Stimulated activated CD8-positive, alpha-beta memory T cell treated with anti-CD3 and anti-CD28 coated beads, Interleukin-2, amount 100 ng/mL, for 48 hours (primary cell): ENCODE measurements at places on chromosomes 5 and 9.

DNA sequence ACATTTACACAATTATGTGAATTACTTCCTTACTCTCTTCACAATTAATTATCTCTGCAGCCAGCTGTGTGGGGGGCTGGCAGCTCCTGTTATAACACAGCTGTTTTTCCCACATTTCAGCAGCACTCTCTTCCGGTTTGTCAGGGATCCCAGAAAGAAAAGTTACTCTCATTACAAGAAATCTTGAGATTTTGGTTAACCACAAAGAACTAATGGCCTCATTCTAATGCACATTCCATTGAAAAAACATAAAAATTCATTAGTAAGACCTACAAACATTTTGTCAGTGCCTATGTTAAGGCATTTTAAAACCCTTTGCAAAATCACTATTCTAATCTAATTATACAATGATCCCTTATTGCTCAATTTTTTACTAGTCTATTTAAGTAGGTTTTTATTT lies 64.1 kb downstream of the PDE4D start:
- no peak for DNase-seq

DNA sequence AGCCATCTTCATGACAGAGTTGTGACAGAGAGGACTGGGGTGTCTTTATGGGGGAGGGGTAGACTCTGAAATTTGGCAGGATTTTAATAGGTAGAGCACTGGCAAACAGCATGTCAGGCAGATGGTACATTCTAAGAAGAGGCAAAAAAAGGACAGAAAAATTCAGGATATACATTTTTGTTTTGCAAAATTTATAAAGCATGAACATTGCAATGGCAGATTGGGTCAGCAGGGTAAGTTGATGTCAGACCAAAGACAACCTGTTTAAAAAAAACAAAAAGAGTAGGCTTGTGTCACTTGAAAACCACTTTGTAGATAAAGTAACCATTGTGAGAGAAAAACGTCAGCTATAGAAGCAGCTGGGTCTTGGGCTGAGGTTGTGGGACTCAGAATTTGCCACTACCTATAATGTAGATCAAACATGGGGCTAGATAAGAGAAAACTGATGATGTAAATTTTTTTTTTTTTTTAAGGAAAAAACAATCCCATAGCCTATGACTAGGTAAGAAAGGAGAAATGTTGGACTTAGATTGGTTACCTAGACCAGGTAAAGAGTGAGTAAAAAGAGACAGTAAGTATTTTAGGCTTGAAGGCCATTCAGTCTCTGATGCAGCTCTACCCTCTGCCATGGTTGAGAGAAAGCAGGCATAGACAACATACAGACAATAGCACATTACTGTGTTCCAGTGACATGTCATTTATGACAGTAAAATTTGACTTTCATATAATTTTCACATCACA lies 8.3 kb downstream of the CAMK4 start:
- DNase-seq, result no peak

DNA sequence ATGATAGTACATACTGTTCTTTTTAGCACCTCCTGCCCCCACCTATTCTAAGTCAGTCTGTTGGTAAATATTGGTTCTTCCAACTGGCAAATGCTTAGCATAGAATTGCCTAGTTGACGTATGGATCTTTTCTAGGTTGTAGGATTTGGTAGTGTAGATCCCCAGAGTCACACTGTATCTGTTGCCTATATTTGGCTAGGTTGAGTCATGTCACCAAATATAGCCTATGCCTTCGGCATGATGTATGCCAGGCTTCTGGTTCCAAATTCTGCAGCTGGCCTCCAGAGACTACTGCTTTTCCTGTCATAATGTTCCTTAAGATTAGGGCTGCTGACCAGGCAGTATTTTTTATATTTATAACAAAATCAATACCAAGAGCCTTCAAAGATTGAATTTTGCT lies 38.2 kb downstream of the CPEB4 start:
- no peak for DNase-seq

DNA sequence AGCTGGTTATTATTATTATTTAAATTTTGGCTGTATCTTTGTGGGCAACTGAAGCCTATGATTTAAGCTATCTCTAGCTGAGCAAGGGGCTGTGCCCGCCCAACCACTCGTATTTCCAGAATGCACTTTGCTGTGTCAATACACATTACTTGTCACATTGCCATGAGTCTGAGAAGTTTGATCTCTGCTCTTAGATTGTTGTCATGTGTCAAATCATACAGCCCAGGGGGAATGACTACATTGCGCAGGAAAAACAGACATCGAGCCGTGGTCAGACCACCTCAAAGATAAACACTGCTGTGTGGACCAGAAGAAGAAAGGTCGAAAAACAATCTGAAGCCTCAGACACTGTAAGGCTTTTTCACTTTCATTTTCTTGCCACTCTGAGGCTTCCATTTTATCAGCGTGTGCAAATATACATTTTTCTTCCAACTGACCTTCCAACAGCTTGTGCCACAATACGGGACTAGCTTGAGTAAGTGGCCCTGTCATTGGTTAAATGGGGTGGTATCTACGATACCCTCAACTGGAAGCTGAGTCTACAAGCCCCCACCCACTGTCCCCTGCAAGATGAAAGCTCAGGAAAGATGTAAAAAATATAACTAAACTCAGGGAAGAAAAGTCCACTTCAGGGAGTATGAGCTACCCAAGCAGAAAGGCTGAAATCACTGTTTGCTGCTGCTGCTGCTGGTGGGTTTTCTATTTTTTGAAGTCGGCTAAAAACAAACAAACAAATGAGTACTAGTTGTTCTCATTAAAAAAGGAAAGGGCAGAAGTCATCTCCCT lies 603.0 kb downstream of the BNC2 start:
- DNase-seq, result no peak

DNA sequence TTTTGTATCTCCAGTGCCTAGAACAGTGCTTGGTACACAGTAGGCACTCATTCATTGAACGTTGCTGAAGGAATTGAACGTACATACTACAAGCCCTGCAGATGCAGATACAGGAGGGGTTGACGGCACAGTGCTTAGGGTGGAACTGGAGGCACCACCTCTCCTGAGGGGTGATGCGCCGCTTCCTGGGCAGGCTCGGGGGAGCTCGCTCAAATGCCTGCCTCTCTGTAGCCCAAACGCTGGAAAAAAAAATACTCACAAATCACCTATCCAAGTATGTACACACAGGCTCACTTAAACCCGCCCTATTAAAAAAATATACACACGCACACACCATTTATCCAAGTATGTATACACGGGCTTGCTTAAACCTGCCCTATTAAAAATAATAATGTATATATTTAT lies 536 bp upstream of the COMMD10 start:
- DNase-seq, result no peak

DNA sequence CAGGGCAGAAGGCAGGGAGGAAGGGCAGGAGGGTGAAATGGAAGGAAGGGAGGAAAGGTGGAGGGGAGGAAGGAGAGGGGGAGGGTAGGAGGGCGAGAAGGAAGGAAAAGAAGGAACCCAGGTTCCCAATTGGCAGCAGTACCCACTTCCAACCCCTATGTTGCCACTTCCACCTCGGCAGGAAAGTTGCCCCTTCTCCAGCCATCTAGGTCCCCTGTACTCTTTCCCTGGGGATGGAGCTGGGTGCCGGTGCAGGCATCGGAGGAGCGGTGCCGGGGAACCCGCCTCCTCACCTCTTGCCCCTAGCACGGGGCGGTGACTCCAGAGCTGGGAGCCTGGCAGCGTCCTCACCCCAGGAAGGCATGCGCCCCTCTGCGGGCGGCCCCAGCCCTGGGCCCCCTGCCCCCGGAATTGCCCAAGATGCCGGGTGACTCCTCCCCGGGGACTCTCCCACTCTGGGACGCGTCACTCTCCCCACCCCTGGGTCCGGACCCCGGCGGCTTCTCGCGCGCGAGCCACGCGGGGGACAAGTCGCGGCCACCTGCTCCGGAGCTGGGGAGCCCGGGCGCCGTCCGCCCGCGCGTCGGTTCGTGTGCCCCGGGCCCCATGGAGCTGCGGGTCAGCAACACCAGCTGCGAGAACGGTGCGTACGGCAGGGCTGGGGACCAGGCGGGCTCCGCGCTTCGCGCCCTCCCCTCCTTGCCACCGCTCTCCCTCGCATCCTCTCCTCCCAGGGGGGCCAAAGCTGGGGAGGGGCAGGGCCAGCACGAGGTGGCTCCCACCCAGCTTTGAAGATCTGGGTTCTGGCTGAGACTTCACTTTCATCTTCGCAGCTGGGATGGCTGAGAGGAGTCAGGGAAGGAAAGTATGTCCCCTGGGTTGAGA lies at the start of gene NIPAL4:
Gene NIPAL4, plus strand, starts transcription at position 499 of the 885 bp plus-strand sequence. Its CDS starts 108 bp downstream, at position 607.
- DNase-seq, result peak; percentile 33

DNA sequence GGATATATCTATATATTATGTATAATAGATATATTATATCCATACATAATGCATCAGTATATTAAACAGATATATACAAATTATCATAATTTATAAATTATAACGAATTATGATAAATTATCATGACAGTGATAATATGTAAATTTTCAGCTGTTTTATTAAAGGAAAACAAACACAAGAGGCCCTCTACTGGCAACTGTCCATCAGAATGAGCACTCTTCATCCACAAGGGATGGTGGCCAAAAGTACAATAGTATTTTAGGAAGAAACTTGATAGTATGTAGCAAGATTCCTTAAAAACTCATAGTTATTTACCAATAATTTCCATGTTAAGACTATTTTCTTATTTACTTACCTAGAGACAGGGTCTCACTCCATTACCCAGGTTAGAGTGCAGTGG lies 113.3 kb upstream of the LPAR1 start:
- no peak for DNase-seq

- DNase-seq, result no peak
These were observed 31.9 kb upstream of the GABRP start for GRCh38 chr5:170751631-170752030.

DNA sequence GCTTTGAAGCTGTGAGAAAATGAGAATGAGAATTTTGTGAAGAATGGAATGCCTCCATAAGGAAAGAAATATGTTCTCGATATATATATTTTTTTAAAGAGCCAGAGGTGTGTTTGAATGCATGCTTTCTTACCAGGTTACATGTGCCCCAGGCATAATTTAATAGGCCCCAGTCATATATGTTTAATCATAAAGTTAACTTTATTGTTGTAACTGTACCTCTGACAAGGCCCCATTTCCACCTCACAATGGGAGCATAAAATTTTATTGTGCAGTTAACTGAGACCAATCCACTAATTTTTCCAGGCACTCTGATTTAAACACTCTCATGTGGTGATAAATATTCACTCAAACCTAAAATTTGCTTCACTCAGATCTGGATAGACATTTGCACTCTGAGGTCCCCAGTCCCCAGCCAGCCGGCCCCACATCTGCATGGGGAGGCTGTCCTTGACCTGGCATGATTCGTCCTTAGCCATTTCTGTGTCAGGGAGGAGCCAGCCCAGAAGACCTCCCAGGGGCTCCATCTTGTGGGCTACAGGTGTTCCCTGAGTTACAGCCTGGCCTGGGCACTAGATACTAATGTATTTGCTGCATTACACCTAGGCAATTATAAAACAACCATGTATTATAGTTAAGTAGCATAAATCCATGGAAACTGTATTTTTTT lies 245.8 kb downstream of the MTRR start:
- no peak for DNase-seq

DNA sequence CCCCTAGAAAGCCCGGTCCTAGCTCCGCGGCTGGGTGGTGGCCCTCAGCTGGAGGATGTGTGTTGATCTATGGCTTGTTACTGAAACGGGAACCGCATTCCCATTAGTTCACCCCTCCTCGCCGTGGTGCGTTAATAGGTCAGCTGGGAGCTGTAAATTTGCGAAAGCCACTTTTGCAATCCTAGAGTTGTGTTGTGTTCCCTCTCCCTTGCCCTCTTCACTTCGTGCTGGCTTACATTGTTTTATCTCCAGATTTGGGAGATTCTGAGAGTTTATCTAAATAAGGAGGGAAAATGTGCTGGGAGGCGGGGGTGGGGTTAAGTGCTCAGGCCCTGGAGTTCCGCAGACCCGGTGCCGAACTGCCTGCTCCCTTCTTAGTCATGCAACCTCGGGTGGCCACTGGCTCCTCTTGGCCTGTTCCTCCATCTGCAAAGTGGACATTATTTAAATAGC lies 62.8 kb downstream of the HMCN2 start:
- DNase-seq, result no peak

GRCh38 chr9:35306283-35306682 lies 144.5 kb downstream of the UNC13B start:
- no peak for DNase-seq

DNA sequence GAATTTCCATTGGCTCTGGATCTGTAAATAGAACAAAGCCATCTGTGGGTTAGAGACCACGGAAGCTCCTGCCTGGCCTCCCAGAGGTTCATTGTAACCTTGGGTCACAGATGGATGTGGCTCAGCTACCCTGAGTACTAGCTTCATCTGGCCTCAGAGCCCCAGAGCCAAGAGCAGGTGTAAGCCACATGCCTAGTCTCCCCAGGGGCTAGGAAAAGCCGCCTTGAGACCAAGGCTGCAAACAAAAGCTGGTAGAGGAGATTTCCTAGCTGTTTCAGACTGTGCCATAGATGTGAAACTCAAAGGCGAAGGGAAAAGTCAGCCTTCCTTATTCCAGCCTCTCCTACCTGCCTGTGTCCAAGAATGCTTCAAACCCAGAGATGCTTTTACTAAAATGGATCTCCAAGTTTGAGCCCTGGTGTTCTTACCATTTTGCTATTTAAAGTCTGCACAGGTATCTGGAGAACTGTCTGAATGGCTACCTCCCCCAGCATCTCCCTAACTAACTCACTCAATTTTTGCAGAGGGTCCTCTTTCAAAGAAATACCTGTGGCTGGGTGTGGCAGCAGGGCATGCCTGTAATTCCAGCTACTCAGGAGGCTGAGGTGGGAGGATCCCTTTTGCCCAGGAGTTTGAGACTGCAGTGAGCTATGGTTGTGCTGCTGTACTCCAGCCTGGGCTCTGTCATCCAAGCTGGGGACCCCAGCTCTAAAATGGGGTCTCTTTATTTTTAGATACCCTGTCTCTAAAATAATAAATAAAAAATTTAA lies 42.3 kb upstream of the MAP1B start:
- no peak for DNase-seq

DNA sequence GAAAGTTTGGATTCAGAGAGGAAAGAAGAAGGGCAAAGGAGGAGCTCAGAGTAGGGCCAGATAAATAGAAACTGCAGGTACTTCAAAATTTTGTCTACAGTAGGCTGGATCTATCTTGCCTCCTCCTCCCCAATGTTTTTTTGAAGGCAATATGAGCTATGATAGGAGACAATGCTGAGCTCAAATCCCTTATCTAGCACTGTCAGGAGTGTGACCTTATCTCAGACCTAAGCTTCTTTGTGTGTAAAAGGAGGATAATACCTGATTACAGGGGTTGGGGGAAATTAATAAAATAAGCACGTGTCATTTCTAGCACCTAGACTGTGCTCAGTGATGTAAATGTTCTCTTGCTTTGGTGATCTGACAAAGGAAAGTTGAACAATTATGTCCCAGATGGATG lies 137.8 kb upstream of the CD180 start:
- DNase-seq, result no peak

GRCh38 chr5:64971513-64971912 lies 202.8 kb downstream of the CWC27 start:
- DNase-seq, result no peak
